ENCODE measurements at places on chromosomes 6 and 20.
A peak's percentile ranks its signal among the peaks of the same experiment; 100 is the strongest.

DNA sequence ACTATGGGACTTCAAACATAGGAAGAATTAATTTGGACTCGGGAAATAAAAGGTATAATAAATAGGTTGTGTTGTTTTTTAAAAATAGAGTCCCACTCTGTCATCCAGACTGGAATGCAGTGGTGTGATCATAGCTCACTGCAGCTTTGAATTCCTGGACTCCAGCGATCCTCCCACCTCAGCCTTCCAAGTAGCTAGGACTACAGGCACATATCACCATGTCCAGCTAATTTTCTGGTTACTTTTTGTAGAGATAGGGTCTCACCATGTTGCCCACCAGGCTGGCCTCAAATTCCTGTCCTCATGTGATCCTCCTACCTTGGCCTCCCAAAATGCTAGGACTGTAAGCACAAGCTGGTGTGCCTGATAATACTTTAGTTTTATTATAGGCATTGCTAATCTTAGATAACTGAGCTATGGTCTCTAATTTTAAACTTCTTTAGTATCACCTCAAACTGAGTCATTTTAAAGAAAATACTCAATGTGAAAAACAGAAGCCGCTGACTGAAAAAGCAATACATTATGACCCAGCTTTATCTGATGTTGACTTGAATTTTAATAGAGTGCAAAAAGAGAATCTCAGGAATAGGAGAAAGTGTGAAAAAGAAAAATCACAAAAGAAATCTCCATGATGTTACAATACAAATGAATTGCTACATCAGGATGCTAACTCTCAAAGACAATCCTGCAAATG is 251.0 kb downstream of the RNGTT start:
- no peak for DNase-seq

DNA sequence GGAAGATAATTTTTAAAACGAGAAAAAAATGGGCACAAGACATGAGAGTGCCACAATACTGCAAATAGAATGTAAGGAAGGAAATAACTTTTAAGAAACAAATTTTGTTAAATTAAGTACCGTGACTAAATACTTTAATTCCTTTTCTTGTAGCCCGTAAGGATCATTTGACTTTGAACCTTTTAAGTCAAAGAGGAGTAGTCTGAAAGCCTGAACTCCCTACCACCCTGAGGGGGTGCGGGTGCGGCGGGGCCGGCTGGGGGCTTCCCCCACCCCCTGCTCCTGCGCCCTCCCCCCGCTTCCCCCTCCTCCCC is 231 bp upstream of the PHACTR2 start:
- no peak for DNase-seq

DNA sequence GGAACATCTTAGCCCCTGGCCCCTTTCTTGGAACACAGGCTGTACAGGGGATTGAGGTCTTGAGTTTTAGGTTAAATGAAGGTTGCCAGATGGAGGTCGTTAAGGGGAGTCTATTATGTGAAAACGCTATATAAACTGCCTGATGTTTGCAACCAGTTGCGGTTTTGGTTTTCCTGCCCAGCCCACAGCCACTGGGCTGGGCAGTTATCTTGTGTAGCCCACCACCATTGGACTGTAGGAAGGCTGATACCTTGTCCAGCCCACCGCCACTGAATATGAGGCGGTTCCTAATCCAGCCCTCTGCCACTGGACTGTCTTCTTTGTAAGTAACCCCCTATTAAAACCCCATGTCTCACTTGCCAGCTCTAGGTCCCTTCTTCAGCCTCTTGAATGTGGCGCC is 42.3 kb upstream of the COL21A1 start:
- no peak for DNase-seq

DNA sequence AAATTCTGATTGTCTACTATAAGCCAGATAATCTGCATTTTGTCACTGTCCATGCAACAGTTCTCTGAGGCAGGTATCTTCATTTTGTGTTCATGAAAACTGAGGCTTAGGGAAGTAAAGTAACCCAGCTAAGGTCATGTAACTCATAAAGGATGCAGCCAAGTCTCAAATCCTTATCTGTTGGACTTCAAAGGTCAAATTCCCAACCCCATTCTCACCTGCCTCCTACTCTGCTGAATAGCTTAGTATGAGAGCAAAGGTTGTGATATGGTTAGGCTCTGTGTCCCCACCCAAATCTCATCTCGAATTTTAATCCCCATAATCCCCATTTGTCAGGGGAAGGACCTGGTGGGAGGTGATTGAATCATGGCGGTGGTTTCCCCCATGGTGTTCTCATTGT is 90.1 kb downstream of the KLHL32 start:
- no peak for DNase-seq

DNA sequence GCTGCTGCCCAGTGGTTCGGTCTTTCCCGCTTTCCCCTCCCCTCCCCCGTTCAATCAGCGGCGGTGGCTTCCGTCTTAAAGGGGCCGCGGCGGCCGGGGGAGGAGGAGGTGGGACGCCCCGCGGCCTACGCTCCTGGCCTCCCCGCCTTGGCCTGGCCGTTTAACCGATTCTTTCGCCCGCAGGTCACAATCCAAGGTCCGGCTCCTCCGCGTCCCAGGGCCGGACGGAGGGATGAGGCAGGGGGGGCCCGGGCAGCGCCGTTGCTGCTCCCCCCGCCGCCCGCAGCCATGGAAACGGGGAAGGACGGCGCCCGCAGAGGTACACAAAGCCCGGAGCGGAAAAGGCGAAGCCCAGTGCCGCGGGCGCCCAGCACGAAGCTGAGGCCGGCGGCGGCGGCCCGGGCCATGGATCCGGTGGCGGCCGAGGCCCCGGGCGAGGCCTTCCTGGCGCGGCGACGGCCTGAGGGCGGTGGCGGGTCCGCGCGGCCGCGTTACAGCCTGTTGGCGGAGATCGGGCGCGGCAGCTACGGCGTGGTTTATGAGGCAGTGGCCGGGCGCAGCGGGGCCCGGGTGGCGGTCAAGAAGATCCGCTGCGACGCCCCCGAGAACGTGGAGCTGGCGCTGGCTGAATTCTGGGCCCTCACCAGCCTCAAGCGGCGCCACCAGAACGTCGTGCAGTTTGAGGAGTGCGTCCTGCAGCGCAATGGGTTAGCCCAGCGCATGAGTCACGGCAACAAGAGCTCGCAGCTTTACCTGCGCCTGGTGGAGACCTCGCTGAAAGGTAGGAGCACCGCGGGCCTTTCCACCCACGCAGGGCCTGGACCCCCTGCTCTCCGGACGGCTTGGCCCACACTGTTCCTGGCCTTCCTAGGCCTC is 1.2 kb downstream of the STK35 start:
- peak; percentile 79 for DNase-seq

All from lower leg skin (tissue), 4 donors.